ENCODE measurements at places on chromosomes 4 and X.

- no peak overlapping the region for H3K4me3 ChIP-seq
- DNase-seq: peak; percentile 6
- no peaks in the 10 kb centered on the region for H3K27me3 ChIP-seq
- no peaks in the 10 kb centered on the region for H3K4me1 ChIP-seq
- no peak overlapping the region for H3K27ac ChIP-seq
- no peaks in the 10 kb centered on the region for H3K36me3 ChIP-seq
Observed at GRCh38 chr4:101708293-101709039, 82.1 kb upstream of the BANK1 start.

GRCh38 chrX:132612821-132613564, 124.2 kb upstream of the MBNL3 start:
- H3K27me3 ChIP-seq: peaks cover 6% of the 10 kb centered on the region
- H3K27ac ChIP-seq: no peak overlapping the region
- H3K4me1 ChIP-seq: no peaks in the 10 kb centered on the region

DNA sequence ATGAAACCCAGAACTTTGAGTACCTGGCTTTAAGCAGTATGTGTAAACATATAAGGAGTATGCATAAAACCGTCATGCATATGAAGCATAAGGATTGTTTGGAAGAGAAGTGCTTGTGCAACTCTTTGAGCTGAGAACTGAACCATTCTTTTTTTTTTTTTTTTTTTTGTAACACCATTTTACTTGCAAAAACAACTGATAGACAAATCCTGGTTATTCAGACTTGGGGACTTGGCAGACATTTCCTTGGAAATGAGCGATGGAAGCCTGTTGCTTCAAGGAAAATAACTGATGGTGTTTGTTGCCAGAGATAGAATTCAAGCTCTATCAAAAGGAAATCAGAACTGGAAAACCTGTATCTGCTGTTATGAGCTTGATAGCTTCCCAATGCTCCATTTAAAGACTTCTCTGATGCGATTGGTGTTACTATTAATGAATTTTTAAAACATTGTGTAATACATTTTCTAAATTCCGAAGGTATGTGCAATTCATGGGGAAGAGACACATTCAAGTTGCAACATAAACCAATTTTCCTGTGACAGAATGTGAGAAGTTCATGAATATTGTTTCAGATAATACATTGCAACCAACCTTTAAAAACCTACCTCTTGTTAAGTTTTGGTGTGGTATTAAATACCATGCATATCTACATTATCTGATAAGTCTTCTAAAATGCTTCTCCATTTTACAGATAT, 47.0 kb upstream of the FAT1 start:
- no peak overlapping the region for H3K4me3 ChIP-seq
- H3K36me3 ChIP-seq: no peaks in the 10 kb centered on the region
- no peaks in the 10 kb centered on the region for H3K27me3 ChIP-seq
- H3K4me1 ChIP-seq: no peaks in the 10 kb centered on the region
- no peak overlapping the region for H3K27ac ChIP-seq

GRCh38 chr4:36054694-36055422, 189.5 kb downstream of the ARAP2 start:
- H3K27ac ChIP-seq: no peak overlapping the region
- H3K36me3 ChIP-seq: no peaks in the 10 kb centered on the region
- H3K4me1 ChIP-seq: no peaks in the 10 kb centered on the region
- peak; percentile 21 for DNase-seq
- no peak overlapping the region for H3K4me3 ChIP-seq

- H3K27me3 ChIP-seq: no peaks in the 10 kb centered on the region
- no peaks in the 10 kb centered on the region for H3K4me1 ChIP-seq
- no peak for DNase-seq
- no peak overlapping the region for H3K4me3 ChIP-seq
- H3K36me3 ChIP-seq: peaks cover 10% of the 10 kb centered on the region
Observed at GRCh38 chr4:121842862-121843261, 19.2 kb upstream of the CCNA2 start.

DNA sequence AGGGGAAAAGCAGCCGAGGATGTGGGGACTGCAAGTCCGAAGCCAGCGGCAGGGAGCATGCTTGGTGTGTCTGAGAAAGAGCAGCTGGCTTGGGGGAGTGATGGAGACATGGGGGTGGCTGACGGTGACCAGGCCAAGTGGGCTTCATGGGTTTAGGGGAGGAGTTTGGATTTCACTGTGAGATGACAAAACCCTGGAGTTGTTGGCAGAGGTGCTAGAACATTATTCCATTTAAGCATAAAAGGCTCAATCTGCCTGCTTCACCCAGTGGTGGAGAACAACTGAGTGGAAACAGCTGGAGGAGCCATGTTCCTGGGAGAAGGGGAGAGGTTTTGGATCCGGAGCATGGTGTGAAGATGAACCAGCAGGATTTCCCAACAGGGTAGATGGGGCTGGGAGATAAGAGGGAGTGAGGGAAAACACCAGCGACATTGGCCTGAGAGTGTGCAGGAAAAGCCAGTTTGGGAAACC, 318.0 kb upstream of the TAPT1 start:
- H3K27me3 ChIP-seq: no peaks in the 10 kb centered on the region
- H3K36me3 ChIP-seq: no peaks in the 10 kb centered on the region
- H3K4me1 ChIP-seq: peaks cover 2% of the 10 kb centered on the region
- no peak overlapping the region for H3K4me3 ChIP-seq

DNA sequence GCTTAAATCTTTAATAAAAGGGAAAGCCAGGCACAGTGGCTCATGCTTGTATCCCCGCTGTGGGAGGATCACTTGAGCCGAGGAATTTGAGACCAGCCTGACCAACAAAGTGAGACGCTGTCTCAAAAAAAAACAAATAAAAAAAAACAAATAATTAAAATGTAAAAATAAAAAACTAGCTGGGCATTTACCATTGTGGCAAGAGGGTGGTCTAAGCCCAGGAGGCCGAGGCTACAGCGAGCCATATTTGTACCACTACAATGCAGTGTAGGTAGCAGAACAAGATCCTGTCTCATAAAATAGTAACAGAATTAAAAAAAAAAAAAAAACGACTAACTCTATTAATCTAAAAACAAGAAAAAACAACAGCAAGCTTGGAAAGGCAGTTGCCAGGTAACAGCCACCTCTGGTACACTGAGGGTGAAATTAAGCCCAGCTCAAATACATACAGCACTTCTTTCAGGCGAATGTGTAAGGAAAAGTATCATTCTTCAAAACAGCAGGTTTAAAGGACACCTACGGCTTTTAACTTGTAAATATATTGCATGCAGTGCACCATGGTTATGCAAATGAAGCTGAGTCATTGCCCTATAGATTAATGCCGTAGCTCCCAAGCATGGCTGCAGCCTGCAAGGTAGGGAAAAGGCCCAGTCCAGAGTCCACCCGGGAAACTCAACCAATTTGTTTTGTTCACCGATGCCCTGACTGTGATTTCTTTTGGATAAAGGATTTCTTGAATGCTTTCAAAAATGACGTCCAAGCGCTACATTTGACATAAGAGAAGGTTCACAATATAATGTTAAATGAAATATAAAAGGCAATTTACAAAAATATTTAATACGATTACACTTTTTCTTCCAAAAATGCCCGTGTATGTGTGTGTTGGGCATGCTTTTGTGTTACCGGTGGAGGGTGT, 14.5 kb upstream of the TXLNG start:
- no peak for DNase-seq
- H3K4me3 ChIP-seq: no peak overlapping the region
- no peaks in the 10 kb centered on the region for H3K36me3 ChIP-seq
- no peaks in the 10 kb centered on the region for H3K4me1 ChIP-seq

- H3K27me3 ChIP-seq: no peaks in the 10 kb centered on the region
- no peaks in the 10 kb centered on the region for H3K36me3 ChIP-seq
- no peak overlapping the region for H3K4me3 ChIP-seq
- no peak for DNase-seq
Observed at GRCh38 chr4:31803526-31804195, 1083.5 kb downstream of the PCDH7 start.

DNA sequence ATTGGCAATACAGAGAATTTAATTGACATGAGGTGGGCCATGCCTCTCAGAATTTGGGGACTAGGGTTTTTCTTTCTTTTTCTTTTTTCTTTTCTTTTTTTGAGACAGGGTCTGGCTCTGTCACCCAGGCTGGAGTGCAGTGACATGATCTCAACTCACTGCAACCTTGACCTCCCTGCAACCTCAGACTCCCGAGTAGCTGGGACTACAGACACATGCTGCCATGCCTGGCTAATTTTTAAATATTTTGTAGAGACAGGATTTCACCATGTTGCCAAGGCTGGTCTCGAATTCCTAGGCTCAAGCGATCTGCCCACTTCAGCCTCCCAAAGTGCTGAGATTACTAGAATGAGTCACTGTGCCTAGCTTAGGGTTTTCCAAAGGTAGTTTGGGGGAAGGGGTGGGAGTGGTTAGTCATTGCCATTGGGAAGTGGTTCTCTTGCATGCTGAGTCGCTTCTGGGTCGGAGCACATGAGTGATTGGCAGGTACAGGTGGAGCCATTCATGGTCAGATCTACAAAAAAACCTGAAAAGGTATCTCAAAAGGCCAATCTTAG, 54.5 kb downstream of the MID2 start:
- peaks cover 19% of the 10 kb centered on the region for H3K4me1 ChIP-seq
- no peaks in the 10 kb centered on the region for H3K36me3 ChIP-seq
- no peak overlapping the region for H3K4me3 ChIP-seq
- no peak for DNase-seq

DNA sequence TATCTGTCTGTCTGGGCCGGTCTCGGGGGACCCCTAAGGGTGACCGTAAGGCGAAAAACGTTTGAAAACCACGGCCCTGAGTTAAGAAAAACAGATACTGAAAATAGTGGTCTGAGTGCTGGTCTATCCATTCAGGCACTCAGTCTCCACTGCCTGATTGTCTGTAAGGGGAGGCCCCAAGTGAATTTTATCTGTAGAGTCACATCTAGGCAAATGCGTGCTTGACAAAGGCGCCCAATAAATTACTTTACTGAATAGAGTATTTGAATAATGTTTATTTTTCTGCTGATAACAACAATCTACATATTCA, 465 bp downstream of the HNRNPH2 start:
- H3K27me3 ChIP-seq: peaks cover 7% of the 10 kb centered on the region
- peaks cover 7% of the 10 kb centered on the region for H3K36me3 ChIP-seq
- H3K27ac ChIP-seq: peak overlapping the region; percentile 96
- peak overlapping the region; percentile 52 for H3K4me3 ChIP-seq

GRCh38 chrX:45070116-45071007, 130.3 kb downstream of the DIPK2B start:
- DNase-seq: peak; percentile 54
- H3K36me3 ChIP-seq: peaks cover 21% of the 10 kb centered on the region
- H3K4me3 ChIP-seq: no peak overlapping the region
- no peaks in the 10 kb centered on the region for H3K4me1 ChIP-seq
- no peaks in the 10 kb centered on the region for H3K27me3 ChIP-seq
- no peak overlapping the region for H3K27ac ChIP-seq

DNA sequence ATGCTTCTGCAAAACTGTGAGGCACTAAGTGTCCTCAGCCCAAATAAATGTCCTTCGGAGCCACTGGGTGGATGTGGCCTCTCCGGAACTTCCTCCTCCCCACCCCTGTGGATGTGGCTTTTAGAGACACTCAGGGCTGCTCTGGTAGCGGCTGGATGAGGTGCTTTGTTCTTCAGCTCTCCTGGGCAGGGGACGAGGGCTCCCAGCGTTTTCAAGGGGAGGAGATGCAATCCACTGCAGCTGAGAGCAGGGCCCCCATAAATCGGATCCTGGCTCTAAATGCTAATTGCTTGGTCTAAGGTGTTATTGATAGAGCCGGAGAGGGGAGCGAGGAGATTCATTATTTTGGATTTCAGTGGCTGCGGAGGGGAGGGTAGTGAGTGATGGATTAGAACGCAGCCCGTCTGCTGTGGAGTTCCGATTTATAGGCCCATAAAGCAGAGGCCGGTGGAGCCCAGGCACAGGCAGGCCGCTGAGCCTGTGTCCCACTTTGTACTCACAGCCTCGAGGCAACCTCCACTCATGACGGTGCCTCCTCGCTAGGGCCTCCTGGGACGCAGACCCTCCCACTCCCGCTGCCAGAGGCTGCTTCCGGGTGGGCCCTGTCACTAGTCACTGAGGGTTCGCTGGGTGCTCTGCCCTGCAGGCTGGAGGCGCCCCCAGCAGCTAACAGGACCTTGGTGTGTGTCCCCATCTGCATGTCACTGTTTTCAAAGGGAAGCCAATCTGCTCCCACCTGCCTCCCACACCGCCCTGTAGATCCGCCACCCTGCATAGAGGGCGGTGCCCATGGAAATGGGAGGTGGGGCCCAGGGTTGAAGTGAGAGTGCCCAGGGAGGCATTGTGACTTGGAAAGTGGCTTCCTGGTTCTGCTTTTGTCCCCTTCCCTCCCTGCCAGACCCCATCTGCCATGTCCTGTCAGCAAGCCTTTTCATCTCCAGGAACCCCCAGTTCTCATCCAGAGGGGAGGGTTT, 135.4 kb upstream of the PSAPL1 start:
- peaks cover 6% of the 10 kb centered on the region for H3K27me3 ChIP-seq
- DNase-seq: no peak
- H3K4me1 ChIP-seq: no peaks in the 10 kb centered on the region
- H3K4me3 ChIP-seq: no peak overlapping the region
- no peak overlapping the region for H3K27ac ChIP-seq
- H3K36me3 ChIP-seq: no peaks in the 10 kb centered on the region

DNA sequence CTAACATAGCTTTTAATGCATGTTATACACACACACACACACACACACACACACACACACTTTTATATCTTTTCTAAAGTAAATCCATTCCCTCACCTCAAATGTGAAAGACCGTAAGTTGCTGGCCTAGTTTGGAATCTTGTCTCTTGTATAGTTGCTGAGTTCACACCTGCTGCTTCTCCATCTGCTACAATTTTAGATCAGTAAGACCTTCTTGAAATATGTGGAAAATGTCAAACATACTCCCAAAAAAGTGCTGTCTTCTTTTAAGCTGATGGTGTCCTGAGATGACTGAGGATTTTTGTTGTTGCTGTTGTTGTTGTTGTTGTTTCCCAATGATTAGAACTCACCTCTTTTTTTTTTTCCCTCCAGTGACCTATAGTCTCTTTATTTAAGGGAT, 121.3 kb downstream of the SNCA start:
- no peak for DNase-seq
- no peaks in the 10 kb centered on the region for H3K27me3 ChIP-seq
- H3K4me1 ChIP-seq: no peaks in the 10 kb centered on the region
- H3K4me3 ChIP-seq: no peak overlapping the region
- H3K36me3 ChIP-seq: no peaks in the 10 kb centered on the region

GRCh38 chr4:177281351-177281909, 28.2 kb upstream of the NEIL3 start:
- no peak overlapping the region for H3K4me3 ChIP-seq
- no peaks in the 10 kb centered on the region for H3K27me3 ChIP-seq
- no peaks in the 10 kb centered on the region for H3K4me1 ChIP-seq
- H3K36me3 ChIP-seq: no peaks in the 10 kb centered on the region

GRCh38 chr4:88335092-88335665, 43.5 kb upstream of the HERC6 start:
- H3K27ac ChIP-seq: no peak overlapping the region
- no peaks in the 10 kb centered on the region for H3K27me3 ChIP-seq
- no peaks in the 10 kb centered on the region for H3K36me3 ChIP-seq
- peaks cover under 1% of the 10 kb centered on the region for H3K4me1 ChIP-seq

GRCh38 chr4:184747034-184747830, 13.3 kb upstream of the CENPU start:
- peaks cover 51% of the 10 kb centered on the region for H3K4me1 ChIP-seq
- H3K27ac ChIP-seq: peak overlapping the region; percentile 50
- DNase-seq: peak; percentile 46
- no peaks in the 10 kb centered on the region for H3K27me3 ChIP-seq
- no peak overlapping the region for H3K4me3 ChIP-seq
- H3K36me3 ChIP-seq: no peaks in the 10 kb centered on the region

GRCh38 chr4:3091464-3091863, 17.0 kb downstream of the HTT start:
- no peak for DNase-seq
- H3K4me3 ChIP-seq: no peak overlapping the region
- no peak overlapping the region for H3K27ac ChIP-seq
- H3K36me3 ChIP-seq: peaks cover 4% of the 10 kb centered on the region

- no peaks in the 10 kb centered on the region for H3K27me3 ChIP-seq
- peaks cover 2% of the 10 kb centered on the region for H3K4me1 ChIP-seq
- peak; percentile 15 for DNase-seq
Observed at GRCh38 chr4:74529284-74530041, 84.5 kb downstream of the AREG start.
